ENCODE measurements at places on chromosomes 4 and X. TPM values are rescaled to one million over a fixed set of nuclear protein-coding genes. Genes with fewer than 3 reads are reported as not detected.
A peak's percentile ranks its signal among the peaks of the same experiment; 100 is the strongest.

GRCh38 chr4:117777721-117778120 is 256.6 kb upstream of the NDST3 start:
- H3K27ac ChIP-seq, result no peak overlapping the region
- no peak overlapping the region for H3K4me3 ChIP-seq
- H3K36me3 ChIP-seq, result no peaks in the 10 kb centered on the region
- H3K4me1 ChIP-seq, result no peaks in the 10 kb centered on the region

The S100G gene
- total RNA-seq, result not detected

DNA sequence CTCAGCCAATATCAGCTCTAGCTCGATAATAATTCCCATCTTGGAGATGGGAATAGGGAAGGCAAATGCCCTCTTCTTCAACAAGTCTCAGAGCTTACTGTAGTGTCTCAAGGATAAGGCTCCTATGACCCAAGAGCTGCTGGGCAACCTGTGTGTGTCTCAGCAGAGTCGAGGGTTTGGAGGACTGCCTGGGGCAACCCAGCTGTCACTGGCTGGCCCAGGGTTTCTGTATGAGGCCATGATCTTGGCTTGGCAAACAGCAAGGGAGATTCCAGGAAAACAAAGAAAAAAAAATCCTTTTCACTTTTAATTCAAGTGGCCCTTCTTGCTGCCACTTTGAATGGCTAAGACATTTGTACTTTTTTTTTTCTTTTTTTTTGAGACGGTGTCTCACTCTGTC is 34.4 kb downstream of the TMSB4X start:
- DNase-seq, result no peak
- H3K4me1 ChIP-seq, result peaks cover 44% of the 10 kb centered on the region
- H3K27ac ChIP-seq, result peak overlapping the region; percentile 7

The USP51 gene
- 2.2 TPM for total RNA-seq

DNA sequence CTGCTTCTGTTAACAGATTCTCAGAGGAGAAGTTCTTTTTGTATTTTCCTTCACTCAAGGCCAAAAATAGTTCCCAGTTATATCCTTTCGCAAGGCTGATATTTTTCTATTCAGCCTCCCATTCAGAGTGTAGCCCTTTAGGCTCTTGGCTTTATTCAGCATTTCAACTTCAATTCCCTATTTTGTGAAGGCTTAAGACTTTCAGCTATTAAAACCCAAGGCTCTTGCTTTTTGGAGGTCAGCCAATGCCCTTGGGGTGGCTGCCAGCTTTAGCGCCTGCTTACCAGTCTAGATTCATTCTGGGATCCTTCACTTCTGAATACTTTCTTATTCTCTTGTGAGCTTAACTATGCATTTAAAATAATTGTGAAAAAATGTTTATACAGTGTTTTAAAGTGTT is 57.3 kb upstream of the ADGRA3 start:
- no peak overlapping the region for H3K27ac ChIP-seq
- H3K4me1 ChIP-seq, result no peaks in the 10 kb centered on the region
- H3K27me3 ChIP-seq, result no peaks in the 10 kb centered on the region
- H3K36me3 ChIP-seq, result no peaks in the 10 kb centered on the region

The TMPRSS11F gene
- not detected for total RNA-seq

- H3K27me3 ChIP-seq, result peaks cover 28% of the 10 kb centered on the region
- peaks cover 28% of the 10 kb centered on the region for H3K4me1 ChIP-seq
- no peak for DNase-seq
- no peaks in the 10 kb centered on the region for H3K36me3 ChIP-seq
- no peak overlapping the region for H3K4me3 ChIP-seq
Measured at GRCh38 chr4:153156263-153156662, 48.0 kb upstream of the TRIM2 start.

- H3K4me3 ChIP-seq, result no peak overlapping the region
- H3K4me1 ChIP-seq, result no peaks in the 10 kb centered on the region
- no peak for DNase-seq
- no peak overlapping the region for H3K27ac ChIP-seq
- H3K27me3 ChIP-seq, result no peaks in the 10 kb centered on the region
Measured at GRCh38 chrX:22987452-22987851, 12.3 kb upstream of the DDX53 start.

GRCh38 chrX:148755111-148755510 is 254.7 kb downstream of the AFF2 start:
- no peaks in the 10 kb centered on the region for H3K27me3 ChIP-seq
- DNase-seq, result no peak
- H3K27ac ChIP-seq, result no peak overlapping the region

The SNCA gene
- 0.58 TPM for total RNA-seq

DNA sequence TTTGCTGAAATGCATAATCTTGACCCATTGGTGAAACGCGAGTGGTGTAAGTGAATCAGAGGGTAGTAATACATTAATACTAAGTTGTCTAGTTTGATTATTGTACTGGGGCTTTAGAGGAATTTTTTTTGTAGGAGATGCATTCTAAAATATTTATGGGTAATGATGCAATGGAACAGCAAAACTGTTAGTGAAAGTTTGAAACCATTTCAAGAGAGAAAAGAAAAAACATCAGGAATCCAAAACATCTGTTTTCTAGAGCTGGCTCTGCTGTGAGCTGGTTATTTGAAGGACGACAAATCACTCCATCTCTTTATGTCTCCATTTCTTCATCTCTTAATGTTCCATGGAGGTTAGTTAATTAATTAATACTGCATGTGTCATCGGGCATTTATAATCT is 351.9 kb upstream of the FAT1 start:
- H3K4me1 ChIP-seq, result peaks cover 3% of the 10 kb centered on the region
- H3K27me3 ChIP-seq, result no peaks in the 10 kb centered on the region
- H3K36me3 ChIP-seq, result no peaks in the 10 kb centered on the region
- H3K27ac ChIP-seq, result no peak overlapping the region

The DCAF4L1 gene
- not detected for total RNA-seq

DNA sequence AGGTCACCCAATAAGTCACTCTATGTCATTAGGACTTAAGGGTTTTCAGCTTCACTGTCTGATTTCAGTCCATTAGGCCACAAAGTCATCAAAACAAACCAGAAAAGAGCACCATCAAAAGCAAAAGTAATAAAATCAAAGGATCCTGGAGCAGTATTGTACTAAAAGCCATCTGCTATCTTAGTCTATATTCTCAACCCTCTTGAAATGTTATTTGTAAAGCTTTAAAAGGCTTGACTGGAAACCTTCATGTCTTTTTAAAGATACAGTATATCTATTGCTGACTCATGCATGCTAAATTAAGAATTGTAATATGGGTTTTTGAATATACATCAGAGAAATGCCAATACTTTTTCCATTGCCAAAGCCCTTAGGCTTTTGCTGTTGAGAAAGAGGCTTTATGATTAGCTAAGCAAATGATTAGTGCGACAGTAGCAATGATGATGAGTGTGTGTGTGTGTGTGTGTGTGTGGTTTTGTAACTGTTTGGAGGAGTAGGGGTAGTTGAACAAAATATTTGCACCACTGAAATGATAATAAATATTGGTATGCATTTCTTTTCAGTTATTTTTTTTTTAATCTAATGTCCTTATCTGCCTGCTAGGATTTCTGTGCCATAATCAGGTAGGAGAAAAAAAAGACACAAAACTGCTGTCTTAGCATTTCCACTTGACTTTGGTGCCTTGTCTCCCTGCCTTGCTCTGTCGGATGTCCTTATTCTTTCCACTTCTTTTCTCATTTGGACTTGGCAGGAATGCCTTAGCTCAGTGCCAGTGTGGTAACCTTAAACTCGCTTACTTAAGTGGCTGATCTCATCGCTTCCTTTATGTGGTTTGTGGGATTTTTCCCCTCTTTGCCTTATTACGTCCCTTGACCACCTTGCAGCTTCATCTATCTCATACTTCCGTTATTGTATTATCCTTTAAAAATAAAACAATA is 119.7 kb downstream of the PCDH7 start:
- H3K36me3 ChIP-seq, result no peaks in the 10 kb centered on the region
- no peaks in the 10 kb centered on the region for H3K4me1 ChIP-seq
- H3K4me3 ChIP-seq, result no peak overlapping the region
- no peaks in the 10 kb centered on the region for H3K27me3 ChIP-seq

DNA sequence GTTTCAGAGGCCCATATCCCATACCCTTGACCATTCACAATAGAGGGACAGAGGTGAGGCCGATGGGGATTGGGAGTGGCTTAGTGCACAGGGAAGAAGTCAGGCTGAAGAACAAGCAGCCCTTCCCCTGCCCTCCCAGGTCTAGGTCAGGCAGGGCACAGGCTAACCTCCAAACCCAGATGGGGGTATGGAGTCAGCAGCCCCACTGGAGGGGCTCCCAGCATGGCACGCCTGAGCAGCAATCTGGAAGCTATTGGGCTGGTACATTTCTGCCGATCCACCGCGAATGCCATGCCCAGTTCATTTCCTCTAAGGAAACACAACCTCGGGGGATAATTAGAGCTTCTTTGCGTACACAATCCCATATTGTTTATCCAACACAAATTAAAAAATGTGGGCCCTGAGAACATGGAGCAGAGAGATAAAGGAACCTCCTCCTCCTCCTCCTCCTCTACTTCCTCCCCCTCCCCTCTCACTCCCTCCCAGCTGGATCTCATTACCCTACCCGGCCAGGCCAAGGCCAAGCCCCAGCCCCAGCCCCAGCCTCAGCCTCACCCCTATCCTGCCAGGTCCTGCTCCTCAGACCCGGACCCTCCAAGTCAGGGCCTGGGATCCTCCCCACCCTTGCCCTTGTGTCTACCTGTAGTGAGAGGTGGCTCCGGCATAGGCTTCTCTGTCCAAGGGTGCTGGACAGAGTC is 83.0 kb downstream of the PJA1 start:
- H3K36me3 ChIP-seq, result no peaks in the 10 kb centered on the region
- H3K27me3 ChIP-seq, result no peaks in the 10 kb centered on the region
- H3K4me3 ChIP-seq, result no peak overlapping the region
